Stimulated activated CD4-positive, alpha-beta T cell treated with anti-CD3 and anti-CD28 coated beads, Interleukin-1b, Interleukin-23, amount 100 ng/mL, for 1 hour (primary cell): ENCODE measurements at places on chromosomes 6 and 20.

DNA sequence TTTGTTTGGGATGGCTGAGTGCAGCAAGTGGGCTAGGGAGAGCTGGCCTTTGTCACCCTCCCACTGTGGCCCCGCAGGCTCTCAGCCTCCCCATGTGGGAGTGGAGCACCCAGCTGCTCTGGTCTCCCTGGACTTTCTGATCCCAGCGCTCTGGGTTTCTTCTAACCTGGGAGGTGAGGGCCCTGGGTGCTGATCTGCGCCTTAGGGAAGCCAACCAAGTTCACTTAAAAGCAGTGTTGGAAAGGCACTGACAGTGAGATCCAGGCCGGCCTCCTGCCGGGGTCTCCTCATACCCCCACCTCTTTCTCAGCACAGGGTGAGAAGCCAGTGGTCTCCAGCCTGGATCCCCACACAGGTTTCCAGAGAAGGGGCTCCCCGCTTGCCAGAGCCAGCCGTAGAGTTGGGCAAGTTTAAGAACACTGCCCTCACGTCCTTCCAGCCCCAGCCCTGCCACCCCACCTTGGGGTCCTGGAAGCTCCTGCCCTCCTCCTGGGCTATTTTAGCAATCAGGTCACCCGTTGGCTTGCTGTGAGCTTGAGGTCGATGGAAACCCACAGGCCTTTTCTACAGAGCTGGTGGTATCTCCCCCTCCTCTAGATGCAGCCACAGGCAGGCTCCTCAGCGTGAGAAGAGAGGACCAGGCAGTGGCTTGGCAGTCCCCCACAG lies 9.6 kb downstream of the C20orf203 start:
- DNase-seq: no peak

- DNase-seq: no peak
Observed at GRCh38 chr6:7166410-7167293, 58.9 kb downstream of the RREB1 start.

GRCh38 chr20:2693286-2694007 lies 867 bp downstream of the EBF4 start:
- peak; percentile 17 for DNase-seq

- DNase-seq: no peak
Observed at GRCh38 chr6:151147118-151147832, 92.5 kb upstream of the AKAP12 start.

DNA sequence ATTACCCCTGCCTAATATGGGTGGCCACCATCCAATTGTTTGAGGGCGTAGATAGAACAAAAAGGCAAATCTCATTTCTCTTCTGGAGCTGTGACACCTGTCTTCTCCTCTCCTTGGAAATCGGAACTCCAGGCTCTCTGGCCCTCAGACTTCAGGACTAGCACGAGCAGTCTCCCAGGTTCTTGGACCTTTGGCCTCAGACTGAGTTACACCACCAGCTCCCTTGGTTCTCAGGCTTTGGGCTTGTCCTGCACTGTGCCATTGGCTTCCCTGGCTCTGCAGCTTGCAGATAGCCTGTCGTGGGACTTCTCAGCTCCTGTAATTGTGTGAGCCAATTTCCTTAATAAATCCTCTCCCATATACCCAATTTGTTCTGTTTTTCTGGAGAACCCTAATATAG lies 34.3 kb downstream of the ATRN start:
- no peak for DNase-seq
